Colonic mucosa (tissue), 4 donors: ENCODE measurements at places on chromosomes 5 and 9.

- DNase-seq: no peak
- H3K27me3 ChIP-seq: no peaks in the 10 kb centered on the region
- H3K4me3 ChIP-seq: no peak overlapping the region
- no peaks in the 10 kb centered on the region for H3K36me3 ChIP-seq
Observed at GRCh38 chr5:98602534-98603112, 170.8 kb upstream of the RGMB start.

DNA sequence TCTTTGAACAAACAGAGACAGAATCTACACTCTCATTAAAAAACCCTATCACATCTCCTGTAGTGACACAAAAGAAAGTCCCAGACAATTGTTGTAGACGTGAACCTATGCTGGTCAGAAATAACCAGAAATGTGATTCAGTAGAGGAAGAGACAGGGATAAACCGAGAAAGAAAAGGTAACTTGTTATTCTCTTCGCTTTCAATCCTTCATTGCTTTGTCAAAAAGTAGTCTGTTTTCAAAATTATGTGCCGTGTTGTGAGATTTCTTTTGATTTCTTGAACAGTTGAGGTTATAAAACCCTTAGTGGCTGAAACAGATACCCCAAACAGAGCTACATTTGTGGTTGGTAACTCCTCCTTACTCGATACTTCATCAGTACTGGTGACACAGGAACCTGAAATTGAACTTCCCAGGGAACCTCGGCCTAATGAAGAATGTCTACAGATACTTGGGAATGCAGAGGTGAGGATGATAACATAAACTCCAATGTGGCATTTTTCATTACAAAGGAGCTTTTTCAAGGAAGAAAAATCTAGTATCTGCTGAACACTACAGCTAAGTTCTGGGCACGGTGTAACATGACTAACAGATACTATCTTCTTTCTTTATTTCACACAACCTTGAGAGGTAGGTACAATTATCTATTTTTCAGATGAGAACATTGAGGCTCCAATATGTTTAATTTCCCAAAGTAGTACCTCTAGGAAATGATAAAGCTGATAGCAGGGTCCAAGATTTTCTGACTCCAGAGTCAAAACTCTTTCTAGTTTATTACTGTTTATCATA lies 14.3 kb downstream of the HMGCR start:
- DNase-seq: no peak
- no peaks in the 10 kb centered on the region for H3K4me1 ChIP-seq
- H3K4me3 ChIP-seq: no peak overlapping the region
- H3K36me3 ChIP-seq: peaks cover 24% of the 10 kb centered on the region

- no peaks in the 10 kb centered on the region for H3K4me1 ChIP-seq
- H3K36me3 ChIP-seq: no peaks in the 10 kb centered on the region
- DNase-seq: no peak
- no peak overlapping the region for H3K4me3 ChIP-seq
- no peak overlapping the region for H3K27ac ChIP-seq
Observed at GRCh38 chr9:98929071-98929470, 14.6 kb upstream of the COL15A1 start.

- H3K27ac ChIP-seq: no peak overlapping the region
- no peaks in the 10 kb centered on the region for H3K27me3 ChIP-seq
- no peak for DNase-seq
- H3K4me1 ChIP-seq: no peaks in the 10 kb centered on the region
- no peak overlapping the region for H3K4me3 ChIP-seq
Observed at GRCh38 chr5:134084022-134084565, 30.4 kb upstream of the TCF7 start.

- H3K4me3 ChIP-seq: no peak overlapping the region
- no peaks in the 10 kb centered on the region for H3K27me3 ChIP-seq
- H3K36me3 ChIP-seq: no peaks in the 10 kb centered on the region
- no peak overlapping the region for H3K27ac ChIP-seq
Observed at GRCh38 chr9:81313877-81314276, 375.5 kb downstream of the TLE1 start.

- DNase-seq: peak; percentile 80
- peak overlapping the region; percentile 60 for H3K4me3 ChIP-seq
- H3K27ac ChIP-seq: peak overlapping the region; percentile 83
- no peaks in the 10 kb centered on the region for H3K36me3 ChIP-seq
- no peaks in the 10 kb centered on the region for H3K4me1 ChIP-seq
Observed at GRCh38 chr9:96654450-96655197, 493 bp downstream of the PRXL2C start.

- H3K4me1 ChIP-seq: peaks cover 11% of the 10 kb centered on the region
- H3K27me3 ChIP-seq: no peaks in the 10 kb centered on the region
- peak overlapping the region; percentile 61 for H3K27ac ChIP-seq
- no peaks in the 10 kb centered on the region for H3K36me3 ChIP-seq
- peak overlapping the region; percentile 35 for H3K4me3 ChIP-seq
Observed at GRCh38 chr5:59587489-59588337, 305.8 kb downstream of the PDE4D start.

DNA sequence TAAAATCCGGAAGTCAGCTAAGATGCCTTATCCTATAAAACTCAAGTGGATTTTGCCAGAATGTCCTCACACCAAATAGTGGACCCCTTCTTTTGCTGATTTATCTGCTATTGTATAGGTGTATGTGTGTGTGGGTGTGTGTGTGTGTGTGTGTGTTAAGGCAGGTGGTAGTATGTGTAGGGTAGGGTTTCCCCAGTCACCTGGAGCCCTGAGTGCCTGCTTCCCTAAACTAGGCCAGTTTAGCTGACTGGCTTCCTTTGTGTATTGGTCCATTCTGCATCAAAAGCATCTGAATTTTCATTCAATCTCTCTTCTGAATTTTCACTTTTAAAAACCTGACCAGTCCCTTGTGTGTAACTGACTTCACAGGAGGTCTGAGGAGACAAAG lies 42.2 kb upstream of the LCP2 start:
- H3K4me1 ChIP-seq: no peaks in the 10 kb centered on the region
- H3K36me3 ChIP-seq: no peaks in the 10 kb centered on the region
- no peaks in the 10 kb centered on the region for H3K27me3 ChIP-seq
- no peak overlapping the region for H3K27ac ChIP-seq
- no peak overlapping the region for H3K4me3 ChIP-seq

DNA sequence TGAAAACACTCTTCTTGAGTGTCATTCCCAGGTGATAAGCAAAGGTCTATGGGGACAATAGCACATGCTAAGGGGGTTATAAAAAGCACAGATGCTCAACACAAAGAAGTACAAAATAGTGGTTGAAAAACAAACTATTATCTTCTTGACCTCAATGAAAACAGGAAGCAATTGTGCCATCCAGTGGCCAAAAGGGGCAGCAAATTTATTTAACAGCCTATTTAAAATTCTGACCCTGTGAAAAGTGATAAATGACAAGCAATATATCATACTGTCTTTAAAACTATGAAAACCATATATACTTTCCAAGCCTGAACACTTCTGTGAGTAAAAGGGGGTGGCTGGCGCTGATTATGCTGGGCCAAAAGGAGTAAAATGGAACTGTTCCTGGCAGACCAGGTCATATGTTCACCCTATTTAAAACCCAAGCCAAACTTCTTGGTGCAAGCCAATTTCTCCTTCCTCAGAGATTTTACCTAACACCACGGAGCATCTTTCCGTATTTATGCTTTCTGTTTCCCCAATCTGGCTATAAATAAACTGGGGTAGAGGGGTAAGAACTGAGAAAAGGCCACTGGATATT lies 29.7 kb downstream of the TEX10 start:
- no peaks in the 10 kb centered on the region for H3K27me3 ChIP-seq
- DNase-seq: no peak
- H3K36me3 ChIP-seq: peaks cover 3% of the 10 kb centered on the region
- no peak overlapping the region for H3K4me3 ChIP-seq
- no peak overlapping the region for H3K27ac ChIP-seq
- H3K4me1 ChIP-seq: no peaks in the 10 kb centered on the region

DNA sequence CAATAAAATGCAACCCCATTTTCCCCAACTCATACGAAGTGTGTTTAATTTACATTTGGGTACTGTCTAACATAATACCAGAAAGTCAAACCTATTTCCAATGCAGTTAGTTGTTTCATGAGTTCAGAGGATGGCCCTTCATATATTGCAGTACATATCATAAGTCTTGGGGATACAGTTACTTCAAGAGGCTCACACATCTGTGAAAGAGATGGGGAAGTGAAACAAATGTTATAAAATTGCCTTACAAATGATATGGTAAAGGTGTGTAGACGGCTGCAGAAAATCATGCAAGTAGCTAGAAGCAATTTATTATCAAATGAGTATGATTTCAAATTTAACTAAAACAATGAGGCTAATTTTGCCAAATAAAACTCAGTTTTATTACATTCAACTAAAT lies 219.0 kb upstream of the CDH12 start:
- DNase-seq: no peak
- H3K36me3 ChIP-seq: no peaks in the 10 kb centered on the region
- H3K27ac ChIP-seq: no peak overlapping the region
- H3K27me3 ChIP-seq: no peaks in the 10 kb centered on the region

DNA sequence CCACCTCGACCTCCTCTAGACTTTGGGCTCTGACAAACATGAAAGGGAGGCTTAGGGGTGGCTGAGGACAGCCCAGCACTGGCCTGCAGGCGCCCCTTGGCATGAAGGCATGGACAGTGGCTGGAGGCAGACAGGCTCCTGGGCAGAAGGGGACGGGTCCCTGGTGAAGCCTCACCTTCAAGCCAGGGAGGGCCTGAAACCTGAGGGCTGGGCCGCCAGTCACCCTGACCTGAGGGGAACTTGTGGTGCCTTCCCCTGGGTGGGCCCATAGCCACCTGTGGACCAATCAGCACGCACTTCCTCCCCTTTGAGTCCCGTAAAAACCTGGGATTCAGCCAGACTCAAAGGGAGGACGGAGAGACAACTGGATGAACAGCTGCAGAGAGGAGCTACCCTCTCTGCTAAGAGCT lies 90.4 kb upstream of the PUM3 start:
- H3K27me3 ChIP-seq: no peaks in the 10 kb centered on the region
- no peaks in the 10 kb centered on the region for H3K36me3 ChIP-seq
- no peak for DNase-seq
- no peak overlapping the region for H3K27ac ChIP-seq

GRCh38 chr5:17221843-17222636 lies 4.6 kb downstream of the BASP1 start:
- H3K27ac ChIP-seq: no peak overlapping the region
- no peak for DNase-seq
- no peaks in the 10 kb centered on the region for H3K36me3 ChIP-seq
- no peak overlapping the region for H3K4me3 ChIP-seq

DNA sequence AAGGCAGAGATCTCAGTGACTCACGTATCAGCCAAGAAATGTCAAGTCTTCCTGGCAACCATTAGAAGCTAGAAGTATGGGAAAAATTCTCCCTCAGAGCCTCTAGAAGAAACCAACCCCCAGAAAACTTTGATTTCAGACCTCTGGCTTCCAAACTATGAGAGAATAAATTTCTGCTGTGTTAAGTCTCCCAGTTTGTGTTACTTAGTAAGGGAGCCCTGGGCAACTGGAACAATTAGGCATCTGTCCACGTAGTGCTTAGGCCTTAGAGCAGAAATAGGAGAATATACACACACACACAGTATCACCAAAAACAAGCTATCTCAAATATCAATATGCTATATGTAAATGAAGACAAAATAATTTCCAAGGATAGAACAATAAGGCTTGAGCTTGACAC lies 894.8 kb upstream of the CDH10 start:
- no peak overlapping the region for H3K4me3 ChIP-seq
- H3K27ac ChIP-seq: no peak overlapping the region
- no peak for DNase-seq
- H3K27me3 ChIP-seq: no peaks in the 10 kb centered on the region

- H3K4me3 ChIP-seq: no peak overlapping the region
- H3K4me1 ChIP-seq: no peaks in the 10 kb centered on the region
- no peaks in the 10 kb centered on the region for H3K36me3 ChIP-seq
- no peak overlapping the region for H3K27ac ChIP-seq
- no peak for DNase-seq
Observed at GRCh38 chr5:143495821-143496275, 92.4 kb upstream of the NR3C1 start.

DNA sequence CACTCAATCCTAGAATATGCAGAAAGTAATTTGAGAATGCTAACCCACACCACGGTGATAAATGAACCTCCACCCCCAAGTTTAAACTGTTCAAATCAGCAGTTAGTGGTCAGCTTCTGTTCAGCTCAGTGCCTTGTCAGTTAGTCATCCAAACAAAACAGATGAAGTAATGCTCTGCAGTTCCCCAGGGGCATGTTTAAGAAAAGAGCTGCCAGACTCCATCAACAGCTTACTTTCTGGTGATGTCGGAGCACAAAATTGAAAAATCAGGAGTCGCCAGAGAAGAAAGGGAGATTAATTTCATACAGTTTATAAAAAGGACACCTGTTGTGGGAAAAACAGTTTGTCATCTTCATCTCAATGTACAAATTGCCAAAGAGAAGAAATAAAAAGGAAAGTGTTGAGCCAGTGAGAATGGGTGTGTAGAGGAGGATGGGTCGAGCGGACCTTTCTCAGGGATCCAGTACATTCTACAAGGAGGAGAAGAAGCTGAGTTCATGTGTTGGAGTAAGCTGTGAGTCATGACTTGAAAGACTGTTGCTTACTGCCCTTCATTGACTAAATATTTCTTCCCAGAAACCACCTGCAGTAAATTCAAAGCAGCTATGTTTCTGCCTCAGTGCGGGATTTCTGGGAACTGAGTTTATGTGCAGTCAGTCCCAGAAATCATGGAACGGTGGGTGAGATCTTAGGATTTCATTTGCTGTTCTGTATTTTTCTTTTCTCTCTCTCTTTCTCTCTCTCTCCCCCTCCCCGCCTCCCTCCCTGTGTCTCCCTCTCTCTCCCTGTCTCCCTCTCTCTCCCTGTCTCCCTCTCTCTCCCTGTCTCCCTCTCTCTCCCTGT lies 13.7 kb downstream of the TRIO start:
- H3K36me3 ChIP-seq: no peaks in the 10 kb centered on the region
- H3K27ac ChIP-seq: peak overlapping the region; percentile 5
- no peaks in the 10 kb centered on the region for H3K27me3 ChIP-seq
- peaks cover 15% of the 10 kb centered on the region for H3K4me1 ChIP-seq
- no peak overlapping the region for H3K4me3 ChIP-seq

DNA sequence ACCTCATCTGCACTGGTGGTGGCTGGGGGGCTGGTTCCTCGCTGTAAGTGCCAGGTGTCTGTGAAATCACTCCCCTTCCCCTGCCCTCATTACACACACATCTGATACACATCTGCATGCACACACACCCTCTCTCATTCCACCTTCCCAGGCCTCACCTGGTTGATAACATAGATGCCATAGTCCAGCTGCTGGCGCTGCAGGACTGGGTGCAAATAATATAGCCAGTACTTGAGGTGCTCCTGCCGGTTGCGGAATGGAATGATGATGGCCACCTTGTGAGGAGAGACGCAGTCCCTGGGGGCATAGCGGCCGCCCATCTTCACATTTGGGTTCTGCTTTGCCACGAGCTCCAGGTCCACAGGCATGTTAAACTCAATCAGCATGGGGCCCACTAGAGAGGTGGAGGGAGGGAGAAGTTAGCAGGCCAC lies 32.1 kb downstream of the B4GALT1 start:
- H3K27ac ChIP-seq: no peak overlapping the region
- H3K4me3 ChIP-seq: no peak overlapping the region
- no peaks in the 10 kb centered on the region for H3K36me3 ChIP-seq
- peaks cover 14% of the 10 kb centered on the region for H3K4me1 ChIP-seq
